CD14-positive monocyte (primary cell): ENCODE measurements at places on chromosomes 6 and 20.
A peak's percentile ranks its signal among the peaks of the same experiment; 100 is the strongest.

DNA sequence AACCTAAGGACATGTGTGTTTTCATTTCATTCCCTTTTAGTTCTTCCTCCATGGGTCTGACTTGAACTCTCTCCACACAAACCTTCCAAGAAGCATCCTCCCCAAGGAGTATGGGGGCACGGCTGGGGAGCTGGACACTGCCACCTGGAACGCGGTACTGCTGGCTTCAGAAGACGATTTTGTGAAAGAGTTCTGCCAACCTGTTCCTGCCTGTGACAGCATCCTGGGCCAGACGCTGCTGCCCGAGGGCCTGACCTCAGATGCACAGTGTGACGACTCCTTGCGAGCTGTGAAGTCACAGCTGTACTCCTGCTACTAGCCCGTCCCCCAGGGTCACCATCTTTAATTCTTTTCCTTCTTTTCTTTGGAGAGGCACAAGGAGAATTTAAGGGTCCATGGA lies 13.5 kb downstream of the TTPAL start:
- DNase-seq, result no peak

GRCh38 chr6:1250489-1251197 lies 61.3 kb upstream of the FOXQ1 start:
- no peak for DNase-seq

DNA sequence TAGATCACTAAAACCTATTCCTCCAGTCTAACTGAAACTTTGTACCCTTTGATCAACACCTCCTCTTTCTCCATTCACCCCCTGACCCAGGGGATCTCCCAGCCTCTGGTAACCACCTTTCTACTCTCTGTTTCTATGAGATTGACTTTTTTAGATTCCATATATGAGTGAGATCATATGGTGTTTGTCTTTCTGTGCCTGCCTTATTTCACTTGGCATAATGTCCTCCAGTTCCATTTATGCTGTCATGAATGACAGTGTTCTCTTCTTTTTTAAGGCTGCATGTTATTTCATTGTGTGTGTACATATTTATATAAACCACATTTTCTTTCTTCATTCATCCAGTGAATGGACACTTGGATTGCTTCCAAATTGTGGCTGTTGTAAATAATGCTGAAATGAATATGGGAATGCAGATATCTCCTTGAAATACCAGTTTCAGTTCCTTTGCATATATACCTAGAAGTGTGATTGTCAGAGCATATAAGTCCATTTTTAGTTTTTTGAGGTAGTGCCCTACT lies 57.7 kb downstream of the DHX35 start:
- no peak for DNase-seq

DNA sequence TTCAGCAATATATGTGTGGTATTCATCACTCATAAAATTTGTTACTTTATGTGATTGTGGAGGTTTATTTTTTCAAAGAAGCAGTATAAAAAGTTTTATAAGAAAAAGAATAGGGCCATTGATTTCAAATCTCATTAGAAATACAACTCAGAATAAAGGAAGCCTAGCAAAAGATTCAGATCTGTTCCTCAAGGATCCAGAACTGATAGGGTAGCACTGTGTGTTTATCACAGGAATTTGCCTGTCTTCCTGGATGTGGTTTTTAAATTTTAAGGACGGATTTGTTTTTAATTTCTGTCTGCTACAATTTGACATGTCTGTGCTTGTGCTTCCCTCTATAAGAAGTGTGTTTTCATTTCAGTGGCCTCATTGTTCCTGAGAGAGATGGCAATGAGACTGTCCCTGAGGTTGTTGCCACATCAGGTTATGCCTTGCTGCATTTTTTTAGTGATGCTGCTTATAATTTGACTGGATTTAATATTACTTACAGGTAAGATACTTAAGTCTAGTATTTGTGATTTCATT lies 74.6 kb downstream of the ATRN start:
- no peak for DNase-seq

DNA sequence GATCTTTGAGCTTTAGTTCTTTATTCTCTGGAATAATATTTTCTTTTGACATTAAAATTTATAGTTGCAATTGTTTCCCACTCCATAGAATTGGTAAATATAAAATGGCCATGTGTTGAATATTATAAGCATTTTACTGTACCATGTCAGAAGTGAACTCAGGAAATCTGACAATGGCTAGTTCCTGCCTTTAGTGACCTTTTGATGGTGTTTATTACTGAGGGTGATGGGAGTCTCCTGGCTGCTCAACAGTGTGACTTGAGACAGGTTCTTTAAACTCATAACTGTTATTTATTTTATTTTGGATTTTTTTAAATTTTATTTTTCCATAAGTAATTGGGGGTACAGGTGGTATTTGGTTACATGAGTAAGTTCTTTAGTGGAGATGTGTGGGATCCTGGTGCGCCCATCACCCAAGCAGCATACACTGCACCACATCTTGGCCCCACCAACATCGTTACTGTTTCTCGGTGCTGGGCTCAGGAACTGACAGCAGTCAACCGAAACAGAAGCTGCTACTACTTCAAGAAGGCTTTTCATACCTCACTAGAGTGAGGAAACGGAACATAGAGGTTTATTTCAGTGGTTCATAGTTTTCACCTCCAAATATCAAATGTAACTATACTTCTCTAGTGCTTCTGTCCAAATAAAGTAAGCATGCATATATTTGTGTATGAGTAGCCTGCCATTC lies 90.4 kb downstream of the PLEKHG1 start:
- DNase-seq, result no peak

GRCh38 chr6:119079283-119079809 lies 882 bp upstream of the FAM184A start:
- peak; percentile 36 for DNase-seq

GRCh38 chr6:108619431-108620197 lies 58.9 kb downstream of the FOXO3 start:
- no peak for DNase-seq

GRCh38 chr20:19025430-19026120 lies 186.9 kb upstream of the SLC24A3 start:
- DNase-seq, result no peak

DNA sequence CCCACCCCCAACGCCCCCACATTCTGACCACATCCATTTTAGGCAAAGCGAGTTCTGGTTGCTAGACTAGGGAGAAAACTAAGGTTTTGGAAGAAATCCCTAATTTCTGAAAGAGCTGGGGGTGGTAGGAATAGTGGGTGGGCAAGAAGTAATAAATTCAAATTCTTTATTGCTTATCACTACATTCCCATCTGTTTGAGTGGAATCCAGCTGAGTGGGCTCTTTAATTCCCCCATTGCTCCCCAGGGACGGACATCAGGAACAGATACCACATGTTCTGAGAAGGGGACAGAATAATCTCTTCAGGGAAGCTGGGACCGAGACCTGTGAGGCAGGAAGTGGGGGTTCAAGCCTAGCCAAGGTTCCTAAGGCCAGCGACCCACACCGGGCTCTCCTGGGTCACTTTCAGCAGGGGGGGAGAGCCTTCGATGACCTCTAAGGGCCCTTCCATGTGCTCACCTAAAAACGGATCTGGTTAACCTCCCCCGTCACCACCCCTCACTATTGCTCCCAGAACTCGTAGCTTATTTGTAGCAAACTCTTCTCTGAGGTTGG lies 42.3 kb upstream of the MRPS10 start:
- DNase-seq, result no peak

GRCh38 chr6:83514866-83515466 lies 2.6 kb downstream of the PRSS35 start:
- DNase-seq, result peak; percentile 62

DNA sequence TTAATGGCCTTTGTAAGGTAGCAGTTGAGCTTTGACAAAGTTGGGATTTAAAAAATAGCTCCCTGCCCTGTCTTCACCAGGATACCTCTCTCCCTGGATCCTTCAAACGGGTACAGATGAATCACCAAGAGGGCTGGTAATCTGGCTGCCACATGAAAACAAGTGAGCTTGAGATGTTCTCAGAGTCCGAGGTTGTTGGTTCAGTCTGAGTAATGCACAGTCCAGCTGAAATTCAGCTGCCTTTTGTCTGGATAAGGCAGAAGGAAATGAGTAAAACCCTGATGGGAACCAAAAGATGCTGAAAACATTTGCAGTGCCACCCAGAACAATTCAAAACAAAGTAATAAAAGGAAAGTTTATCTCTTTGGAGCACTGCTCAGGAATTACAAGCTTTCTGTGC lies 86.8 kb downstream of the GJA1 start:
- no peak for DNase-seq

GRCh38 chr6:7106752-7107577 lies 796 bp upstream of the RREB1 start:
- peak; percentile 59 for DNase-seq

GRCh38 chr6:88472851-88473525 lies 306.8 kb upstream of the CNR1 start:
- DNase-seq, result no peak

GRCh38 chr20:25033924-25034300 lies 24.0 kb downstream of the ACSS1 start:
- no peak for DNase-seq

DNA sequence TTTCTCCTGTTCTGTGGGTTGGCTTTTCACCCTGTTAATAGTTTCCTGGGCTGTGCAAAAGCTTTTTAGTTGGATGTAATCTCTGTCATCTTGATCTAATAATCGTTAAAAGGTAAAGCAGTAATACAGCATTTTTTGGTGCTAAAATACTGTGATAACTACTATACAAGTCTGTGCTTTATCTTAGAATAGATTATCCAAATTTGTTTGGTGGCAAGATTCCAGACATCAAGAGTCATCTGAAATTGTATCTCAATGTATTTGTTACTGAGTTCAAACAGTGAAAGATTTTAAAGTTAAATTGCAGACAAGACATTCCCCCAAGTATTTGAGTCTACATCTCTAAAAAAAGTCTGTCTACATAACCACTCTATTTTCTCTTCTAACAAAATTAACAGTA lies 18.8 kb downstream of the TBPL1 start:
- no peak for DNase-seq

GRCh38 chr6:149492798-149493343 lies 8.1 kb upstream of the ZC3H12D start:
- no peak for DNase-seq

DNA sequence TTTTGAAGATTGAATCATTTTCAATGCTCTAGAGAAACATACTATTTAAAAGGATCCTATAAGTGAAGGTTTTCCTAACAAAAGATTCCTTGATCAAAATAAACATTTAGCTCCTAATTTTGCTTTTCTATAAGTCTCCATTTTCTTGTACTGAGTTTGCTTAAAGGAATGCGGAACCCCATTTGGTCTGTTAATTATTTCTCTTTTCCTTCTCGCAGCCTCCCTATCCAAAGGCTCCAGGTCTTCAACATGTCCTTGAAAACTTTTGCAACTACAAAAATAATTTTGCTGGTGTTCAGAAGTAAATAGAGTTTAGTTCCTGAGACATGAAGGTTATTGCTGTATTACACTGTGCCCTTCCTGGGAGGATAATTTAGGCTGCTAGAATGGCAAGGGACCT lies 8.3 kb upstream of the NPEPL1 start:
- no peak for DNase-seq

DNA sequence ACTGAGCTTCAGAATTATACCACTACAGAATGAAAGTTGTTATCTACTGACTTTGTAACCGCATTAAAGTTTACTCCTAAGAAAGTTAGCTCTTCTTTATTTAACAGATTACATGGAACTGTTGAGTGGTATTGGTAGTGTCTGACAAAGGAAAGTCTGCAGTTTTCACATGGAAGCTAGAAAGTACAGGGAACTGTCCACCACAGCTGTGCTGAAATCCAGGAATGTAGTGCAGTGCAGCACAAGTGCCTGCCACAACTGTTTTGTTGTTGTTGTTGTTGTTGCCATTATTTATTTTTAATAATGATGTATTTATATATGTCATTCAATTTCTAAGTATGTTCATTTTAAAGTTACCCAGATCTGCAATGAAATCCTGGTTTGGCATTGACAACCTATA lies 464.9 kb downstream of the TBC1D32 start:
- DNase-seq, result no peak

GRCh38 chr20:61819574-61819846 lies 246.2 kb downstream of the TAF4 start:
- no peak for DNase-seq

GRCh38 chr6:156348424-156348823 lies 428.8 kb upstream of the ARID1B start:
- no peak for DNase-seq

GRCh38 chr20:37505263-37506151 lies 15.5 kb upstream of the NNAT start:
- no peak for DNase-seq

- DNase-seq, result no peak
Observed at GRCh38 chr20:46770330-46771194, 61.1 kb downstream of the SLC2A10 start.
